ENCODE measurements at places on chromosomes 2 and 18.

DNA sequence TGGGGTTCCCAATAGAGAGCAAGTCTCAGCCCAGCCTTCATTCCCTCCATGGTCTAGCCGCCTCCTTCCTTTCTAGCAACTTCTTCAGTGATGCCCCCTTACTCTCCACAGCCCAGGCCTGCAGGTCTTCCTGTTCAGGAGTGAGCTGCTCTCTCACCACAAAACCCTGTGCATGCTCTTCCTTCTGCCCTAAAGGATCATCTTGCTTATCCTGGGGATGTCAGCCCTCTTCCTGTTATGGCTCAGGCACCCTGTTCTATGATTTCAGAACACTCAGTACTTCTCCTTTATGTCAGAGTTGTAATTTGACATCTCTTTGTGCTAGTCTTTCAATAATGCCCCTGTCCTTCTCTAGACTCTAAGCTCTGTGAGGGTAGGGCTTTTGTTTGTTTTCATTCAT lies 19.4 kb downstream of the TMEM178A start:
- no peak for DNase-seq

DNA sequence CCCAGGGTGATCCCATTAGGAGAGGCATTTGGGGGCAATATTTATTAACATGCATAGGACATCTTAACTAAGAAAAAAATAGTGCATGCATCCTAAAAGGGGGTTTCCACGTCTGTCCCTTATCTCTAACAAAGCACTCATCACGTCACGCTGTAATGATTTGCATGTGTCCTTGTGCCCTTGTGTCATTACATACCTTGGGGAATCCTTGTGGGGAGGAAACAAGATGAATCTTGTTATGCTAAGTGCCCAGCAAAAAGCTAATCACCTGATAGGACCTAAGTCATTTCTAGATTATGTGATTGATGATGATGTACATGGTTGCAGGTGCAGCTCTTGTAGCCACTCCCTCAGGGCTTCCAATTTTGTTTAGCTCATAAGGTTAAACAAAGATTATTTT lies 250.9 kb downstream of the FBXO15 start:
- DNase-seq: no peak

GRCh38 chr18:13542520-13542847 lies 183.9 kb downstream of the FAM210A start:
- no peak for DNase-seq

GRCh38 chr2:133780099-133780996 lies 212.1 kb upstream of the NCKAP5 start:
- DNase-seq: peak; percentile 73

DNA sequence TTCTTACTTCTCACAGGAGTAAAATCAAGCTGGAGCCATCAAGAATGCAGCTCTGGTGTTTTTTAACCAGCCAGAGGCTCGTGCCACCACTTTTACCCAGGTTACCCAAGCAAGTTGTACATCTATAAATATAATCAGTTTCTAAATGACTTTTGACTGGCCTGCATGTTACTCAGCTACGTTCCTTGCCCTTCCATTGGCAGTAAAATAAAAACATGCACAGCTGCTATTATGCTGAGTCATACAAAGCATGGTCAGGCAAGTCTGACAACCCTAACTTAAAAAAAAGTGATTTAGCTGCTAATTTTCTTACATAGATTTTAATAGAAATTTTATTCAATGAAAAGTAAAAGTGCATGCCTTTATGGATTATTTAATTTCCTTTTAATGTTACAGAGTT lies 111.7 kb upstream of the CSRNP3 start:
- no peak for DNase-seq

- no peak for DNase-seq
Observed at GRCh38 chr2:54545702-54546450, 89.7 kb downstream of the SPTBN1 start.

GRCh38 chr2:223952280-223952968 lies 4.8 kb upstream of the MRPL44 start:
- no peak for DNase-seq

- DNase-seq: no peak
Observed at GRCh38 chr2:189276277-189276676, 96.7 kb upstream of the COL5A2 start.

DNA sequence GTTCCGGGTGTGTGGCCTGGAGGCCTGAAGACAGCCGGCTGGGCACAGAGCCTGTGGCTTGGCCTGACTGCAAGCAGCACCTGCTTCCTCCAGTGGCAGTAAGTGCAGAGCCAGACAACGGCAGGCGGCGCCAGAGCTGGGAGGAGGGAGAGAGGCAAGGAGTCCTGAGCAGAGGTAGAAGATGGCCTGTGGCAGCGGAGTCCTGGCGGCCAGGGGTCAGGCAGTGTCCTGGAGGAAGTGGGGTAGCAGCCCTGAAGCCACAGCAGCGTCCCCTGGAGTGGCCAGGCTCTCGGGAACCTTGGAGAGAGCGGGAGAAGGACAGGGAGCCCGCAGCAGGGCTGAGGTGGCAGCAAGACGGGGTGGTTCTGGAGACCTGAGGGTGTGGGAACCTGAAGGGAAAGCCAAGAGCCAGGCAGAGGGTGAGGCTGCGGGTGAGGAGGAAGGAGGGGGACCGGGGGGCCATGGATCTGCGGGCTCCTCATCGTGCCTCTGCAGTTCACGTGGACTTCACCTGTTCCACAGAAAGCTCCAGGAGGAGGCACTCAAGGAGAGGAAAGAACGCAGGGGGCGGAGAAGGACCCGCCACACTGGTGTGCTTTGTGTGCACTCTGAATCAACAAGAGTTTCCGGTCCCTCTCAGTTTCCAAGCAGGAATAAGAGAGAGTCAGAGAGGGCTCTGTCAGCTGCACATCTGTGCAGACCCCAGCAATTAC lies 85.9 kb downstream of the USP40 start:
- DNase-seq: no peak

DNA sequence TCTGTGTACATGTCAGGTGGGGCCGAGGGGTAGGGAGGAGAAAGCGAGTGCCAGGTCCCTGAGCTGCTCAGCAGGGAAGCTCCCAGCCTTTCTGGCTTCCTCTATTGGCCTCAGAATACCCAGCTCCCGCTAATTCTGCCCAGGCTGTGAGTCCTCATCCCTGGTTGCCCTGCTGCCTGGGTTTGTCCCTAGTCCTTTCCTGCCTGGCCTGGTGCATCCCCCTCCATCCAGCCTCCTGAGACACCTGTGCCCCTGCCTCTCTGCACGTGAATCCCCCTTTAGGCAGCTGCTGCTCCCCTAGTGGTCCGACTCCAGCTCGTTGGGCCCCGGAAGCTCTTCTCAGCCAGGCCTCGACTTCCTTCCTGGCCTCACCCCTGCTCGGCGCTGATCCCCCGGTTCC lies 54.6 kb downstream of the INHBB start:
- no peak for DNase-seq

GRCh38 chr2:143835481-143835880 lies 684.4 kb downstream of the ZEB2 start:
- no peak for DNase-seq

DNA sequence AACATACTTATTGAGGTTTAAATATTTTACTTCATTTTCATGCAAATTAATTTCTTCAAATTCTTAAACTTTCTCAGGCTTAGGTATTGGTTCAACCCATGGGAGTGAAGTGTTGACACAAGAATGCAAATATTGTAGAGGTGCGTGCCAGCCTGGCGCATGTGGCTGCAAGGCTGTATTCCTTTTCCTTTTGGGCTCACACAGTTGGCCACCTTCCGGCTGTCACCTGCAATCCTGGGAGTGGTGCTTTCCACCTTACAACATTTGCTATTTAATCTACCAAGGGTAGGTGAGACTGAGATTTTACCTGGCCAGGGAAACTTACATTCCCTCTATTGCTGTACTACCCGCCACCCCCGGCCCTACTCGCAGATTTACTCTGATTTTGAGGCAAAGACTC lies 141.1 kb downstream of the DCC start:
- DNase-seq: no peak

DNA sequence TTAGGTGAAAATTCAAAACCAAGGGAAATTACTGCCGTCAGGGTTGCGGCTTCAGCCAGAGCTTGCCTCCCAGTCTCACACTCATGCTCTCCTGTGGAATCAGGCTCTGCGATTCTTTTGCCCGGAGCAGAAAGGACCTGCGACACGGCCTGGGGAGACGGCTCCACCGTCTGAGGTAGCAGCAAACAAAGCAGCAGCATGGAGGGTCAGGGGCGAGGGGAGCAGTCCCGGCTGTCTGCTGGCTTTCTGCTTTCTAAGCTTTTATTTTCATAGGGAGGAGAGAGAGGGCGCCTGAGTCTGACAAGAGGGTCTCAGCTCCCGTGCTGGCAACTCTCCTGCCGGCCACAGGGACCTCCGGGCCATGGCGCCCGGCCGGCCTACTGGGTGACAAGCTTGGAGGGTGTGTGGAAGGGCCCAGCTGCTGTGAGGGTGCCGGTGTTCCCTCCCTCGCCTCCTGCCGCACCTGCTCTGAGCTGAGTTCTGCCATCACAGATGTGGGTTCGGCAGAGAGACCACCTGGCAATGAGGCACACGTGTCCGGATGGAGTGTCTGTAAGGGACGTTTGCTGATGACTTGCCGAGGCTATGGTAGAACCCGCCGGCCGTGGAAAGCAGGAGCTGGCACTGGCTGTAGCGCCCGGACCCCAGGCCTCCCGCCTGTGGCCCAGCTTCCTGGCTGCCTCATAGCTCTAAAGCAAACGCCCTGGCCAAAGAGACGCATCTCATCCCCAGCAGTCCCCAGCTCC lies 66.2 kb upstream of the CTDP1 start:
- no peak for DNase-seq

- no peak for DNase-seq
Observed at GRCh38 chr2:109277406-109277805, 148.4 kb downstream of the SH3RF3 start.

DNA sequence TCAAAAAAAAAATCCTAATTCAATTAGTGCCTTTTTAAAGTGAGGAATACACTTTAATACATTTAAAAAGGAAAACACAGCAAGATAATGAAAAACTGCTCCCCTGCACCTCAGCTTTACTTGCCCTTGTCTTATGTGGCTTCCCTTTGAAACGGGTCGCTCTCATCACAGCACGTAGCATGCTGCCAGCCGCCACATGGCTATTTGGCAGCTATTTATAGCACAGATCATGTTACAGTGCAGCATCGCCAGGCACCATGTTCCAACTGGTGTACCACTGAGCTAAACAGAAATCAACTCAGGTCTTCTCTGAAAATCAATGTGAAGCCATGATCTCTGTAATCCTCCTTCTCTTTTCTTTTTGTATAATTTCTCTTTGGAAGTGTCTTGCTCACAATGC lies 65.1 kb downstream of the TMEM182 start:
- DNase-seq: peak; percentile 55

- DNase-seq: no peak
Observed at GRCh38 chr2:28269019-28269784, 123.5 kb upstream of the FOSL2 start.

DNA sequence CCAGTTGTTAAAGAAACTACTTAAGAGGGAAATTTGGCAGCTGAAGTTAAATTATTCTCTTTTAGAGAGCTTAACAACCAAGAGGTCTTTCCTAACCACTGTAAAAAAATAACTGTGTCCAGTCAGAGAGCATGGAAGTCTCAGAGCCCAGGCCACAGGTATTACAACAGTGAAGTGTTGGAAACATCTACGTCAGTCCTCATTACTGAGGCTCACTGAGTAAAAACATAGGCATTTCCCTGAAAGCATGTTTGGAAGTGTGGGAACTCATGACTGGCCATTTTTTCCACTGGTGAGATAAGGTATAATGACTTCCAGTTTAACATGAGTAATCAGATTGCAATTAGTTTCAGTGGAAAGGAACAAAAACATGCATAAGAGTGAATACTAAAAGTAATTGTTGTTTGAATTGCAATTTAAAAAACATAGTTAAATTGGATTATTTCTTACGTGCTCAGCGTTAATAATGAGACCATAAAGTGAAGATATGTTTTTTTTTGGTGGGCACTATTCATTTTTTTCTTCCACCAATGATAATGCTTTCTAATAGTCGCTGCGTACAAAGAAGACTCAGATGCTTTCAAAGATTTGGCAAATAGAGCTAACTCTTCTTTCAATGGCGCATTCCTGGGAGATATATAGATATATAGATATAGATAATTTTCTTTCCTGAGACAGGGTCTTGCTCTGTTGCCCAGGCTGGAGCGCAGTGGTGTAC lies 60.8 kb downstream of the EFEMP1 start:
- DNase-seq: no peak

GRCh38 chr18:73419531-73419930 lies 551.7 kb upstream of the NETO1 start:
- no peak for DNase-seq

DNA sequence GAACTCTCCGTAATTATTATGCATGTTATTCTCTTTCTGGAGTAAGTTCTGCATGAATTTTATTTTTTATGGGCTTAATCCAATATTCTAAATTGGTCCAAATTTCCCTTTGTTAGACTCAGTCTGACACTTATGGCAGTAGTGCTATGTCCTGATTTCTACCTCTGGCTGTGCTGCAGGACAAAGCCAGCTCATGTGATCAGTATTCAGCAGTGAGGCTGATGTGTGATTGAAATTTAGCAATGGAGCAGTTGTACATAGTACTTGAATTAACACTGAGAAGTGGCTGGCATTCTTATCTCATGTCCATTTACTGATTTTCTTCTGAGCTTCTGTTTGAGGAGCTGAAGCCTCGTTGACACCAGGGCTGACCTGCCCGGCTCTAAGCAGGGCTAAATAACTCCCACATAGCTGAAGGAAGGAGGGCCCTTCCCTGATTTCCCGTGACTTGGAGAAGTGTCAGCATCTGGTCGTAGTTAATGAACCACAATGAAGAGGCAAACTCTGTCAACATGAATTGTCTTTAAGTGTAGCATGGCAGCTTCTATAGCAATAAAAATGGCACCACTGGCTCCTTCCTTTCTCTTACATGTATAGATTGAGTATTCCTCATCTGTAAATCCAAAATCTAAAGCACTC lies 159.0 kb upstream of the RASGRP3 start:
- no peak for DNase-seq

DNA sequence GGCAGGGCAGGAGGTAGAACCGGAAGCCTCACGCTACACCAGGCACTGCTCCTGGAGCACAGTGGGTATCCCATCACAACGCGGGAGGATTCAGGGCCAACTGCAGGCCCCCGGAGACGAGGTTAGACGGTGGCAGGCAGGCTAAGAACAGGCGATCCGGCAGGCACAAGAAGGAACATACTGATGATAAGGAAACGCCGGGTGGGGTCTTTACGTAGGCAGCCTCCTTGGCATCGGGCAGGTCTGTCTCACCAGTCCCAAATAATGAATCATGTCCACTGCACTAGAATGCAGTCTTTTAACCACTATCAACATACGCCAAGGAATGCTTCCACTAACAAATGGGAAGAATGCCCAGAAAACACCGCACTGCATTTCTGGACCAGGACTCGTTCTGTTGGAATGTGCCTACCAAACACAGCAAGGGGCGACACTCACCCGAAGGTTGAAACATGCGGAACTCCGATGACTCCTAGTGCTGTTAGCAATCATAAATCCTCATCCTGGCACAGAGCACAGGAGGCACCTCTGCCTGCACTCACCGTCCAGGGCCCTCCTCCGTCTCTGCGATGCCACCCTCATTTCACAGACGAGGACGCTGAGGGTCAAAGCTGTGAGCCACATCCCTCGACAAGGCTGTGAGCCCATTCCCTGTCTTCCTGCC lies 35.2 kb downstream of the ZNF516 start:
- no peak for DNase-seq

DNA sequence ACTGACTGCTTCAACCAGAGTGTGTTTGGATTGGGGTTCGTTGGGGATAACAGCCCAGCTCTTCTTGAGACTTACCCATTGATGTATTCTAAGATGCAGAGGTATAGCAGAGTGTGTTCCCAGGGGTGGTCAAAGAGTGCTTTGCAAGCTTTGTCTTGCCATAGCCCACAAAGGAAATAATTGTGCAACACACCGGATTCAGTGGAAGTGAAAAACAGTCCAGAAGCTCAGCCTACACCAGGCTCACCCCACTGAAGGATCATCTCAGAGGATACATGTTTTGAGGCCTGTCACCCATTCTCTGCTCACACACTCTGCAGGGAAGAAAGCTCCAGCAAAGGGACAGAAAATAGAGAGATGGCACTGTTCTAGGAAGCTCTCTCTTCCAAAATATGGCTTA lies 9.6 kb downstream of the CACNB4 start:
- DNase-seq: no peak

Data from nephron progenitor cell (in vitro differentiated cells).